Fibroblast of pulmonary artery (primary cell): ENCODE measurements at places on chromosomes 11 and 22.

GRCh38 chr11:1482581-1483444 is 3.8 kb downstream of the MOB2 start:
- no peak for DNase-seq

DNA sequence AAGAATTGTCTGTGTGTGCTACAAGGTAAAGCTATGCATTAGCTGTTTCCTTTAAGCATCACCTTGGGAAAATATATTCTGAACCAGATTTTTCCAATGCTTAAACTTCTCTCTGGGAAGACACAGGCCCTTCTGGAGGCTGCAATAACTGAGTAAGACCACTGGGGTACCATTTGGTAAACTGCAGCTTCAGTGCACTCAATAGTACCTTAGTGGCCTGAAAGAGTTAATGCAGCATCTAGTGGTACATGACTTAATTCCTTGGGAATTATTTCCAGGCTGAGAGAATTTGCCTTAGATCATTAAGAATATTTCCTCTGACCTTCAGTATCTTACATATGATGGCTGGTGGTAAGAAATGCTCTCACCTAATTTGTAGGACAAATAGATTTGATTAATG is 727.4 kb downstream of the DLG2 start:
- DNase-seq, result no peak

DNA sequence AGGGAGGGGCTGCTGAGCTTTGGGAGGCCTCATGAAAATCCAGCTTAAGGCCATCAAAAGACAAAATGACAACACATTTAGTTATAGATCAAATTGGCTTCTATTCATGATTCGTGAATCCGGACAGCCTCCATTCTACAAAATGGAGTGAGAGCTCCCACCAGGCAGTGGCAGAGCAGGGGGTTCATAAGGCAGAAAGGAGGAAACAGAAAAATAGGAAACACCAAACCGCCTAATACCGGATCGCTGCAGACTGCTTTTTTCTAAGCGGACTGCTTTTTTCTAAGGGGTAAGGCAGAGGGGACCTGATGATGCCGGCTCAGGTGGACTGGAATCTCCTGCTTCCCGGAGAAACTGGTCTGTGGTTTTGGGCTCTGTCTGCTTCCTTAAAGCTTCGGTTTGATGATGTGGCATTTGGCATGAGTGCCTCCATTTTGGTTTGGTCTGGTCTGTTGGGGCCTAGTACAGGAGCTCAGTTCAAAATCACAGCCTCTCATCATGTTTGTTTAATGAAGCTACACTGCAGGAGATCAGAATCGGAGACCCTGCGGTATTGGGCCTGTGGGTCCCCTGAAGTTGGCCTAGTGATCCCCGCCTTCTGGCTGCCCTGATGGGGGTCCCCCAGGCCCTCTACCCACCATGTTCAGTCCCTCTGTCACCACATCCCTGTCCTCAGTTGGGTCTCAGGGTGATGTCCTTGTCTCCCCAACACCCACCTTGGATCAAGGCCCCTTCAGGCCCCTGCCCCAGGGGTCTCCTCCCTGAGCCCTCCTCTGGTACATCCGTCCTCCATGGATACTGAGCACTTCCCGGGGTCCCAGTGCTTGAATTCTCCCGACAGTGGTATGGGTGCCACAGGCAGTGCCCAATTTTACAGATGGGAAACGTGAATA is 1.2 kb downstream of the ALDH3B1 start:
- no peak for DNase-seq

DNA sequence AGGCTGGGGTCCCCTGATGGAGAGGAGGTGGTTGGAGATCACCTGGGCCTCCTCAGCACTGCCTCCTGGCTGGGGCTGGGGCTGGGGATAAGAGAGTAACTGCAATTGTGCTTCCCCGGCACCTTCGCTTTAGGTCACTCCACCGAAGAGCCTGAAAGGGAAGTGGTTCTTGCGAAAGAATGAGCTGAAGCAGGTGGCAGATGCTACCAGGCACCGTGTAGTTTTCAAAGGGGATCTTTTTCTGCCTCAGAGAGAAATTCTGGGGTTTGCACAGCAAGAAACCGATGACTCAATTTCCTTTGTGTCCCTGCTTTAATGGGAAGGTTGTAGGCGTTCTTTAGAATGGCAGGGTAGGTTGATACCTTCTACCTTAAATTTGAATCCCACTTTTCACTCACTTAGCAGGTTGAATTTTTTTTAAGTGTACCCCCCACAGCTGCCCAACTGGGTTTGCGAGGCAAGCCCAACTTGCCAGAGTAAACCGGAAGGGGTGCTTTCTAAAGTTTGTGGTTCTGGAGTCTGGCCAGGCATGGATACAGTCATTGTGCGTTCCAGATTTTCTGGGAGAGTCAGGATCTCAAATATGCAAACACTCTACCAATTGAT is 5.3 kb downstream of the CD44 start:
- peak; percentile 66 for DNase-seq

DNA sequence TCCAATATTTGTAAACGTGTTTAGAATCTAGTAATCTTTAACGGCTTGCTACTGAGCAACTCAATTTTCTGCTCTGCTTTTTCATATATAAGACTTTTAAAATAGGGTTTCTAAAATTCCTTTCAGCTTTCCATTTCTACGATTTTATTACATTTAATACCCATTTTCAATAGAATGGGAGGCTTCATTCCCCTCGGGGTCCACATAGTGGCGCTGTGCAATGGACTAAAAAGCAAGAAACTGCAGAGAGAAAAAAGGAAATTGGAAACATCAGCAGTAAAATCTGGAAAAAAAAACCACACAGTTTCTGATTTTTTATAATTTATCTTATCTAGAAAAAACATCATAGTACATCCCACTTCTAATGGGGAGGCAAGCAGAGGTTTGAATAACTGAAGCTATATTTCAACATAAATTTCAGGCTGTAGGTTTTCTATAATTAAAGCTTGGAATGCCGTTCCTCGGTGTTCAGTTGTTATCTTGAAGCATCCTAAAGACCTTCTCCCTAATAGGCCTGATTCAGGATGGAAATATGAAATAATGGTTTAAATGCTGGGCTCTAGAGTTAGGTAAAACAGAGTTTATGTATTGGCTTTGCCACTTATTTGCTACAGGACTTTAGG is 18.7 kb upstream of the JHY start:
- DNase-seq, result peak; percentile 67

DNA sequence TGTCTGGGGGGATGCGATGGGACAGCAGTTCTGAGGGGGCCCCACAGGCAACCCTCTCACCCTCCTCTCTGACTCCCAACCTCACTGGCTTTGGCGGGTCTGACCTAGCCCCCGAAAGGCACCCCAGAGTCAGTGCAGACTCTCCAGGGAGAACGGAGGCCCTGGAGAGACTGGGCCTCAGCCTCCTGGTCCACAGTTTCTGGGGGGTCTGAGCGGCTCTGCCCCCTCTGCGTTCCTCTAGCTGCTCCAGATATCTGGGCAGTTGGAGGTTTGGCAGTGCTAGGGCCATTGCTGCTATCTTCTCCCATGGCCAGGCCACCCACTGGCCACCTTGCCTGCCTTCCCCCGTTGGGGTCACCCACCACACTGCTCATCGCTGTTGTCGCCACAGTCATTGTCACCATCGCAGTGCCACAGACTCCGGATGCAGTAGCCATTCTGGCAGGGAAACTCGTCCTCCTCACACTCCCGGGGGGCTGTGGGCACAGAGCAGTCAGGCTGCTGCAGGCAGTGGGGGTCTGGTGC is 18.8 kb downstream of the LRP4 start:
- DNase-seq, result no peak

DNA sequence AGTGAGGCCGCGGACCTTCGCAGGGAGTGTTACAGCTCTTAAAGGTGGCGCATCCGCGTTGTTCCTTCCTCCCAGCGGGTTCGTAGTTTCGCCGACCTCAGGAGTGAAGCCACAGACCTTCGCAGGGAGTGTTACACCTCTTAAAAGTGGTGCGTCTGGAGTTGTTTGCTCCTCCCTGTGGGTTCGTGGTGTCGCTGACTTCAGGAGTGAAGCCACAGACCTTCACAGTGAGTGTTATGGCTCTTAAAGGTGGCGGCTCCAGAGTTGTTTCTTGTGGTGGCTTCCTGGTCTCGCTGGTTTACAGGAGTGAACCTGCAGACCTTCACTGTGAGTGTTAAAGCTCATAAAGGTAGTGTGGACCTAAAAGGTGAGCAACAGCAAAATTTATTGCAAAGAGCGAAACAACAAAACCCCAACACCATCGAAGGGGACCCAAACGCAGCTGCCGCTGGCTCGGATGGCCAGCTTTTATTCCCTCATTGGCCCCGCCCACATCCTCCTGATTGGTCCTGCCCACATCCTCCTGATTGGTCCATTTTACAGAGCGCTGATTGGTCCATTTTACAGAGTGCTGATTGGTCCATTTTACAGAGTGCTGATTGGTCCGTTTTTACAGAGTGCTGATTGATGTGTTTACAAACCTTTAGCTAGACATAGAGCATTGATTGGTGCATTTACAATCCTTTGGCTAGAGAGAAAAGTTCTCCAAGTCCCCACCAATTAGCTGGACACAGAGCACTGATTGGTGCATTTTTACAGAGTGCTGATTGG is 1.2 kb upstream of the TMEM45B start:
- DNase-seq, result no peak

GRCh38 chr11:17578958-17579357 is 31.9 kb downstream of the OTOG start:
- DNase-seq, result no peak

DNA sequence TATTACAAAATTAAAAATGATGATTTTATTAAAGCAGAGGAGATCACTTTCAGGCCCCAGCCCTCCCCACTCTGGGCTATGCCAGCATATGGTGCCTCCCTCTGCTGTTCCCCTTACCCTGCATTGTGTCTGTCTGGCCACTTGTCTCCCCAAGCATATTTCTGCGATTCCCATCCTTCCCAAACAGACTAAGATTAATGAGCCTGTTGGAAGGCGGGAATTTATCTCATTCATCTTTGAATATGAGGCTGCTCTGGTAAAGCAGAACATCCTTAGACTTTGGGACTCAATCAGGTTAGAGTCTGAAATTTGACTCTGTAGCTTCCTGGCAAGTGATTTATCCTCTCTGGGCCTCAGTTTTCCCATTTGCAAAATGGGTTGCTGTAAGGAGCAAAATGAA is 25.7 kb downstream of the AMPD3 start:
- no peak for DNase-seq

- DNase-seq, result no peak
Measured at GRCh38 chr22:46159777-46160176, 9.5 kb downstream of the PPARA start.

- no peak for DNase-seq
Measured at GRCh38 chr11:66015936-66016792, 4.4 kb downstream of the CST6 start.

- DNase-seq, result no peak
Measured at GRCh38 chr22:43225609-43226008, 38.7 kb upstream of the TTLL12 start.

GRCh38 chr11:46001448-46001914 is 79.0 kb downstream of the LARGE2 start:
- peak; percentile 64 for DNase-seq

DNA sequence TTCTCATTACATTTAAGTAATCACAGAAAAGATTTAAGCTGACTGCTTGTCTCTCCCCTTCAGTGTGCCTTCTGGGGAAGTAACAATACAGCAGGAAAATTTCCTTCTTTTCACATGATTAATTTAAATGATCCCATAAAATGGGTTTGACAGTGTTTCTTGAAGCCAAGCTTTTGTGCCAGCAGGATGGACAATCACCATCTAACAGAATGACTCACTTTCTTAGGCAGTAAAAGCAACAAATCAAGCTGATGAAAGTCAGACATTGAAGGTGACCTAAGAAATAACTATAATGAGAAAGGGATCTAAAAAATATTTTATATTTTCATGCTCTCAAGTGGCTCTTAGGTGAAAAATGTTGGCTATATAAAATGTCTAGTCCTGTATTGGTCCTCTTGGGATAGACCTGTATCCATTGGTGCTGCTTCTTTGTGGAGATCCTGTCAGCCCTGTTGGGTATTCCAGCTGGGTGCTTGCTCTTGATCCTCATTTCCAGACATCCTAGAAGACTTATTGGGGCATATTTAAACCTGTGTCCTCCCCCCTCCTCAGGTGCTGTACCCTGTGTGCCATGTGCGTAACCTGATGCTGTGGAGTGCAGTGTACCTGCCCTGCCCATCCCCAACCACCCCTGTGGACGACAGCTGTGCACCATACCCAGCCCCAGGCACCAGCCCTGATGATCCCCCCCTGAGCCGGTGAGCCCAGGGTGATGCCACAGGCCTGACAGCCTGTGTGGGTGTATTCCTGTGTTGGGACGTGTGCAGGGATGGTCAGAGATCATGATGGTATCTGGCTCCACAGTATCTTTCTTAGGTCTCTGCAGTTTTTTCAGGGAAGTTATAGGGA is 62.7 kb upstream of the HORMAD2 start:
- DNase-seq, result no peak

DNA sequence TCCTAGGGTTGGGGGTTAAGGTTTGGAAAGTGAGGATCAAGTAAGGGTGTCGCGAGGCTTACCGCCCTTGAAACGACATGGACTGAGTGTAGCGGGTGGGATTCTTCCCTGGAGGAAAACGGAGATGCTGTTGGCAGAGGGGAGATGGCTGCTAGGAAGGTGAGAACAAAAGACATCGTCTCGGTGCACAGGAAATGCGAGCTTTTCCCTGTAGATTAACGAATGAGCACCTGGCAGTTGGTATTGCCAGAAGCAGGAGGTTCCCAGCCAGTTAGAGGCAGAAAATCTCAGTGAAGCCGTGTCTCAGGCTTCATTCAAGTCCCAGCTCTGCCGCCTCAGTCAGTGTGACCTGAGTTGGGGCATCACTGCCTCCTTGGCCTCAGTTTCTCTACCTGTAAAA is 1.4 kb upstream of the LHFPL7 start:
- DNase-seq, result no peak

- DNase-seq, result no peak
Measured at GRCh38 chr11:1563149-1563638, 8.9 kb downstream of the DUSP8 start.

DNA sequence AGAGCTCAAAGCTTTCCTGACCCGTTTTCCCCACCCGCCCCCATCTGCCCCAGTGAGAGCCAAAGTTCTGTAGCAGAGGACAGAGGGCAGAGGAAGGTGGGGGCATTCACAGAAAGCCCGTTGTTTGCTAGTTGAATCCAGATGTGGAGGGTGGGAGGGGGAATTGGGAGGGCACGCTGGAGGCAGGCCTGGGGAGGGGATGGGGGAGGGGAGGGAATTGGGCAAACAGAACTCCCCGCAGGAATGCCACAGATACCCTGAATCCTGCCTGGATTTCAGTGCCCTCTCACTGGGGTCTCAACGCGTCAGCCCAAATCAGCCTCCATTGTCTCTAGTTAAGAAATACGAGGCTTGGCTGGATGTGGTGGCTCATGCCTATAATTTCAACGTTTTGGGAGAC is 12.9 kb upstream of the OAF start:
- no peak for DNase-seq

GRCh38 chr22:30243661-30244060 is 2.9 kb downstream of the LIF start:
- DNase-seq, result no peak

DNA sequence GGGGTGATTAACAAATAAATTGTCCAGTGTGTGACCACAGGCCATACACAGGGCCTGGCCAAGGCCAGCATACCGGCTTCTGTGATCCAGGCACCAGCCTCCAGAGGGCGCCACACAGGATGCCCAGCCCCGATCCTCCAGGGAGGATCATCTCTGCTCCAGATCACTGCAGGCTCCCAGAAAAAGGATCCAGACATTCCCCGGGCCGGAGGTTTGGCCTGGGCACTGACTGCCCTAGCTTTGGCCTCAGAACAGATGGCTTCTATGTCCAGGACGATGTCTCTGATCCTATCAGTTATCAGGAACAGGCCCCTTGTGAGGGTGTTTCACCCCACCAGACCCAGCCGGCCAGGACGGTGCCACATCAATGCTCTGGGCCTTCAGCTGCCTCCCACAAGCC is 74.5 kb upstream of the LMO1 start:
- peak; percentile 34 for DNase-seq
